ENCODE measurements at places on chromosomes 1 and 21.

GRCh38 chr1:54571326-54571725 is 23.3 kb downstream of the ACOT11 start:
- DNase-seq, result no peak

GRCh38 chr1:40810927-40811326 is 27.3 kb downstream of the KCNQ4 start:
- no peak for DNase-seq

DNA sequence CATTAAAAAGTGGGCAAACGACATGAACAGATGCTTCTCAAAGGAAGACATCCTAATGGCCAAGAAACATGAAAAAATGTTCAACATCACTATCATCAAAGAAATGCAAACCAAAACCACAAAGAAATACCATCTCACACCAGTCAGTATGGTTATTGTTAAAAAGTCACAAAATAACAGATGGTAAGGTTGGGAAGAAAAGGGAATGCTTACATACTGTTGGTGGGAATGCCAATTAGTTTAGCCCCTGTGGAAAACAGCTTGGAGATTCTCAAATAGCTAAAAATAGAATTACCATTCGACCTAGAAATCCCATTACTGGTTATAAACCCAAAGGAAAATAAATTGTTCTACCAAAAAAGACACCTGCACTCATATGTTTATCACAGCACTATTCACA is 369.4 kb downstream of the KCNH1 start:
- DNase-seq, result no peak

DNA sequence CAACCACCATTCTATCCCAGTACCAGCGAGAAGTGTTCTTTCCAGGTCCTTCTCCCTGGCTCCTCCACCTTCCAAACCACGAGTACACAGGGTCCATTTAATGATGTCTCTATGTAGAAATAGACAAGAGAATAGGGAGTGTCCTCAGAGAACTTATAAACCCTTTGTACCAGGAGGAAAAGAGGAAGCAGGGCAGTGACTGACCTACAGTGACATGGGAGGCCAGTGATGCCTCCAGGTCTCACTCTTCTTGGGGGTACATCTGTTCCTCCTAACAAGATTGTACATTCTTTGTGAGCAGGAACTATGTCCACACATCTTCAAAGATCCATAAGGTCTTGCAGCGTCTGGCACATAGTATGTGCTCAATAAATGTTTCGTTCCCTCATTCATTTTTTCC is 18.7 kb upstream of the FMOD start:
- no peak for DNase-seq

GRCh38 chr1:63960326-63960725 is 186.5 kb downstream of the ROR1 start:
- DNase-seq, result no peak
